ENCODE measurements at places on chromosomes 3 and 15.
A peak's percentile ranks its signal among the peaks of the same experiment; 100 is the strongest.

- DNase-seq = no peak
Observed at GRCh38 chr3:85475346-85475745, 516.6 kb downstream of the CADM2 start.

GRCh38 chr3:143977341-143978262, 6.0 kb downstream of the DIPK2A start:
- DNase-seq = no peak

DNA sequence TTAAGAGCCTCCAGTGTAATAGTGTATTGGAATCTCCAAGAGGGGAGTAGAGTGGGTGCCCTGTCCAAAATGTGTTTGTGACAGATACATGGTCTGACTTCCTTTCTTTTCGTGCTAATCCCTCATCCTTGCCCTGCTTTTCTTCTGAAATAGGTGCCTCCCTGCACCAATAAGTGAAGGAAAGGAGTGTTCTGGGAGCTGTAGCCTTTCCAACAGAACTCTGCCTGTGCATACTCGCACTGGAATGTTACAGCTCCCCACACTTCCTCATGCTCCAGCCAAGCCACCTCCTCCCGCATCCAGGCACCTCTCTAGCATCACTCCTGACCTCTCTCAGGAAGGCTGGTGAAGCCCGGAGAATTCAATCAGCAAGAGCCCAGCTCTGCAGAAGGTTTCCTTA, 478.0 kb downstream of the GABRG3 start:
- no peak for DNase-seq

DNA sequence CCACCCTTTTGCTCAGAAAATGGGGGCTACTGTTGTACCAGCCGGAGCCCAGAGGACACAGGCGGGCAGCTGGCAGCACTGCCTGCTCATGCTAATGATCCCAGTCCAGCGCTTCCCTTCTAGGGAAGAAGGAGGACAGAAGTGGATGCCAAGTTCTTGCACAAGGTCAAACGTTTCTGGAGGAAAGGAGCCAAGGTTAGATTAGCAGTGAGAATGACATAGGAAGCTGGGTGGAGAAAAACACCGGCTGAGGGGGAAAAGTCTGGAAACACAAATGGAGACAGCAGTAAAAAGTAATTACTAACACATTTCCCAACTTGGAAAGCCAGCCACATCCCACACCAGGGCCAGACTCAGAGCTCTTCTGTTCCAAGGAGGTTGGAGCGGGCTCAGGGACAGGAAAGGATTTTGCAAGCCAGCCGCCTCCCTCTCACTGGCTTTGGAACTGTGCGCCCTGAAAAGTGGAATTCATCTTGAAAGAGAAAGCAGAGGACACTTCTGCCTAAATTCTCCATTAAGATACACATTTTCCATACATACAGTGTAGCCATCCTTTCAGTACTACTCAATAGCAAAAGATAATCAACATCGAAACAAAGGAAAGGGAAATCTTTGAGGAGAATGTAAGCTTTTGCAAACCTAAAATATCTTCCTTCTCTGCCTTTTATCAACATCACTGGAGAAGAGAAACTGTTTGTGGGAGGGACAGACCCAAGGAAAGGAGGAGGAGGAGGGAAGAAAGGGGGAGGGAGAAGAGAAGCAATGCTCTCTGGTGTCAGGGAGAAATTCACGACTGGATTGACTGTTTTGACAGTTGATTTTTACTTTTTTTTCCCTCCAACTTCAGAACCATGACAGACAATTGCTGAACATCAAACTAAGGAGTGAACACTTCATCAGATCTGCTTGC, 133.6 kb downstream of the CD47 start:
- DNase-seq = no peak

DNA sequence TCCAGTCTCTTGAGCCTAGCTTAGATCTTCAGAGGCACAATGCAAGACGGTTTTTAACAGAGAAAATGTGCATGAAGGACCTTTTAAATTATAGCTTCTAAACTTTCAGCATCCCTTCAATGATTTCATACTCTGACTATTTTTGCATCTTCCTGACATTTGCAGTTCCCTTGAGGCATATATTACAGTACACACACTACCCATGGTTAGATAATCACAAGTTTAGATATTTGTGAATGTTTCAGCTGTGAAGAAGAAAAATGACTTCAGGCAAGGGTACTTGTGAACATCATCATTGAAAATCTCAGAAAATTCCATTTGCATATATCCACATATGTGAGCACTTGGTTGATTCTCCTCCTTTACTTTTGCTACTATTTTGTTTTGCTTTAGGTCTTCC, 341.5 kb downstream of the ROBO2 start:
- DNase-seq = no peak

DNA sequence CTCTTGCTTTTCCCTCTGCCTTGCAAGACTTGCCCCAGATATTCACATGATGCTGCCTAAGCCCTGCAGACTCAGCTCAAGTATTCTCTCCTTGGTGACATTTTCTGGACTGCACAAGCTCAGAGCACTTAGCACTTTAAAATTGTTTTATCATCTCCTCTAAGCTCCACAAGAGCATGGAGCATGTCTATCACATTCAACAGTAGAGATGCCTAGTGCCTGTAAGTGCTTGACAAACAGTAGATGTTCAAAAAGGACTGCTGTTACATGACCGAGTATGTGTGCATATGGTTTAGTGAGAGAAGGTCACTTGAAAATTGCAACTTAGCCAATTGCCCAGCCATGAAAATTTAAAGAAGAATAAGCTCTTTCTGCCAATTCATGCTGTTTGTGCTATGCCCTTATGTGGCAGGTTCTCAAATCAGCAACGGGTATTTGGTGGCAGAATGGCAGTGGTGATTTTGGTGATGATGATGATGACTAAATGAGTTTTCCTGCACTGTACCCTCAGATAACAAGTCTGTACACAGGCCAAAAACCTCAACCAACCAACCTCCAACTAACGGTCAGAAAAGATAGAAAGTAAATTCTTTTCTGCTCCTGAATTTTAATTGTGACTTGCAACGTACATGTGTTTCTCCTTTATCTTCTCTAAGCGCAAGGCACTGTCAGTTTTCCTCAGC, 647.2 kb upstream of the UBE2E2 start:
- no peak for DNase-seq

DNA sequence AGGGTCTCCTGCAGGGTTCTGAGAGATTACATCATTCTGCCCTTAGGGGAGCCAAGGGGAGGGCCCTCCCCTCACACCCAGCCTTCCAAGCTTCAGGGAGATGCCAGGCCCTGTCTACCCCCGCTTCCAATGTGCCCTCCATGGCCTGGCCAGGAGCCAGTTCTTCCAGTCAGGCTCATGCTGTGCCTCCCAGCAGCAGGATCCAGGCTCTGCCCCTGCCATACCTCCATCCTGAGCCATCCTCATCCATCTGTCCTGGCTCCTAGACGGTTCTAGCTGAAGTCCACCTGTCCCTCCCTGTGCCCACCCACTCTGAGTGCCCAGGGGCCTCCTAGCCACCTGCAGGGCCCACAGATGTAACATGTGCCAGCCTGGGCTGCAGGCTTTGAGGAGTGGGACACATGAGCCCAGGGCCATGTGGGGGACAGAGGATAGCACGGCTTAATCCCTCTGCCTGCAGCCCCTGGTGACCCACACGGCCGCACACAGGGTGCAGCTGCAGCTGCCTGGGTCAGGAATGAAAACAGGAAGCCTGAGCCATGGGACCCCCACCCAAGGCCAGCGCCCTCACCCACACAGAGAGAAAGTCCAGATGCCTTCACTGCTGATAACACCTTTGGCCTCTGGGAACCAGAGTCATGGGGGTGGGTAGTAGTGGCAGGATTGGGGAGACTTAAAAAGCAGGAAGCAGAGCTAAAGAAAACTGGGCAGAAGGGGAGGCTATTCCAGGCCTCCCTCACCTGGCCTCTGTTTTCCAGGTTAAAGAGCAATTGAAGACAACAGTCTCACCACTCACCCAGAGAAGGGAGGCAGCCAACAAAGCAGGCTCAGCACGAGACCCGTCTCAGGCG, 11.8 kb downstream of the PLCD1 start:
- no peak for DNase-seq

GRCh38 chr3:72171946-72172345, 387.0 kb upstream of the PROK2 start:
- DNase-seq = no peak

- no peak for DNase-seq
Observed at GRCh38 chr3:191262650-191263049, 63.6 kb downstream of the OSTN start.

GRCh38 chr3:157156837-157157635, 2.9 kb downstream of the CCNL1 start:
- DNase-seq = peak; percentile 61

Data from NCI-H1105 (cell line).